Activated CD4-positive, alpha-beta T cell treated with anti-CD3 and anti-CD28 coated beads for 4 hours (primary cell): ENCODE measurements at places on chromosomes 6 and 20.

- DNase-seq = no peak
Observed at GRCh38 chr6:37612475-37612874, 85.2 kb downstream of the MDGA1 start.

DNA sequence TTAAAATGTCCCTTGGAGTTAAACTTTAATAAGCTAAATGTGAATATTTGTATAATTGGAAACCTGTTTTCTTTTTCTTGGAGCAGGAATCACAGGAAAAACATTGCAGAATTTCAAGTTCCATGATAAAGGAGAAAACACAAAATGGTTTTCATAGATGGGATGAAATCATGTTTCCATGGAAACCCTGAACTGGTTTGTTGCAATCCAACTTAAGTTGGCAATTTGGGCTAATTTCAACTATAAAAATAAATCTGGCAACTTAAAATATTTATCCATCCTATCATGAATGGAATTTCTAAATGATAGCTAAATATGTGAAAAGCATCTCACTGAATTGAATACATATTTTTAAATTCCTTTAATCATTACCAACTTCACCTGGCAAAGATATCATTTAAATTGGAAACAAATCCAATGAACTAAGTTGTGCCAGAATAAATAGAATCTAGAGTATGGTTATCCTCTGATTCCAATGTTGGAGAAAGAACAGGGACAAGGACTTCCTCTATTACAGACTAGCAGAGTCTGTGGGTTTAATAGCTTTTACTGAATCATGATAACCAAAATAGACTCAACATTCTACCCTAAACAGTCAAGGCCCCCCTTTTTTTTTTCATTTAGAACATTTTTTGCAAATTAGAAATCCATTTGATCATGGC is 33.2 kb downstream of the COL21A1 start:
- DNase-seq = no peak

DNA sequence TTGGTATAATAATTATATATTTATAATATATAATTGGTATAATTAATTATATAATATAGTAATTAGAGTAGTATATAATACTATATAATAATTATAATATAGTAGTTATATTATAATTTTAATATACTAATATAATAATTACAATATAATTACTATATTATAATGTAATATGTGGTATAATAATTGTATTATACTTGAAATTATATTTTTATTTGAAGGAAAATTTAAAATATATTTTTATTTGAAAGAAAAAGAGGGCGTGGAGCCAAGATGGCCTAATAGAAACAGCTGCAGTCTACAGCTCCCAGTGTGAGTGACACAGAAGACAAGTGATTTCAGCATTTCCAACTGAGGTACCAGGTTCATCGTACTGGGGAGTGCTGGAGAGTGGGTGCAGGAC is 365.9 kb downstream of the MMUT start:
- DNase-seq = no peak

DNA sequence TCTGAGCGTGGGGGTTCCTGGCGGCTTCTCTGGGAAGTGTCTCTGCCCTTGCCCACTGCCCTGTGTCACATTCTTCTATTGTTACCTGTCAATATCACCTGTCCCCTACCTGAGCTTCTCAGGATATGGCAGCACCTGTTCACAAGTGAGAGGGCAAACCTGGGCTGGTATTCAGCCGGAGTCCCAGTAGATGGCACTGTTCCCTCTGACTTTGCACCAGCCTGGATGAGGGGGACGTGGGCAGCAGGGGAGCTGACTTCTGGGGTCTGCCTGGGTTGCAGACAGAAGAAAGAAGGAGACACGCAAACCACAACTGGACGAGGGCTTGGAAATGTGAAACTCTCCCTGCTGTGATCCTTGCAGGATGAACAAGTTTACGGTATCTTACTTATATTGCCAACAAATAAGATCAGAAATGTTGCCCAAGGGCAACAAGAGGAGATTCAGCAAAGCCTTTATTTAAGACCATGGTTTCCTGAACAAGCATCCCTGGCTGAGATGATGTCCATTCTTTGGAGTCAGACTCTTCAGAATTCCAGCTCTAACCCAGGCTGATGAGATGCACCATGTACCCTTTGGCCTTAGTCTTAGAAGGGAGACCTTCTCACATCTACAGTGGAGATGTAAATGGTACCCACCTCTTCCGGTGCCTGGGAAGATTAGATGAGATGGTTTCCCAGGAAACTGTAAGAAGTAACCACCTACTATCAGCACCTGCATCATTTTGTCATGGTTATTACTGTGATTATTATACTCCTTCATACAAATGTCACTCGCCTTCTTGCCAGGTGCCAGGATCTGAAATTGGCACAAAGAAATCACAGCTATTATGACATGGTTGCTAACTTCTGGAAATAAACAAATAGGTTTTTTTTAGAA is 400.0 kb upstream of the CDH4 start:
- DNase-seq = no peak

DNA sequence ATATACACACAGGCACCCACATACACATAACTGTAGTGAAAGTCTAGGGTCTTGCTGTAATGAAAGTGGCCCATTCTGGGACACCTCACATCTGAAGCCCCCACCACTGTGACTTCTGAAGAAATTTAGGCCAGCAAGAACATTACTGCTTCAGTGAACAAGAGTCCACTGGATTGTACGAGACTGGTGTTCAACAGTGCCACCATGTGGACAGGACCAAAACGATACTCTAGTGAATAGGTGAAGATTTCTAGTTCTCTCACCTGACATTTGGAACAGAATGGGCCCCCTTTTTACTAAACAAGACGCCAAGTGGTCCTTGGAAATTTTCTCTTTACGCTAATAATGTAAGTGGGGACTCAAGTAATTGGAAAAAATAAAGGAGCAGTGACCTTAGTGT is 156.9 kb downstream of the MAFB start:
- no peak for DNase-seq

GRCh38 chr20:32415494-32415893 is 57.4 kb downstream of the ASXL1 start:
- DNase-seq = no peak

GRCh38 chr6:33288141-33288920 is 708 bp downstream of the WDR46 start:
- DNase-seq = no peak

DNA sequence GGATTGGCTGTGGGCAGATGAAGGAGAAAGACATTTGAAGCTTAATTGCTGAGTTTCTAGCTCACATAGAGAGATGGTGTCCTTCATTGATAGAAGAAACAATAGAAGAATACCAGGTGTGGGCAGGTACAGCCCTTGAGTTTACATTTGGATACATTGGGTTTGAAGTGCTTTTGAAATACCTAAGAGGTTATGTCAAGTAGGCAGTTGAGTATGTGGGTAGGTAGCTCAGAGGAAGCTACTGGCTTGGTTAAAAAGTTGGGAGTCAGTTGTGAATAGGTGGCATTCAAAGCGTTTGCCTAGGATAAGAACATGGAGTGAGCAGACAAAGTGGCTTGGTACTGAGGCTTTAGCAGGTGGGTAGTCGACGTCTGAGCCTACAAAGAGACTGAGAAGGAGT is 25.0 kb downstream of the NDUFAF5 start:
- DNase-seq = no peak

DNA sequence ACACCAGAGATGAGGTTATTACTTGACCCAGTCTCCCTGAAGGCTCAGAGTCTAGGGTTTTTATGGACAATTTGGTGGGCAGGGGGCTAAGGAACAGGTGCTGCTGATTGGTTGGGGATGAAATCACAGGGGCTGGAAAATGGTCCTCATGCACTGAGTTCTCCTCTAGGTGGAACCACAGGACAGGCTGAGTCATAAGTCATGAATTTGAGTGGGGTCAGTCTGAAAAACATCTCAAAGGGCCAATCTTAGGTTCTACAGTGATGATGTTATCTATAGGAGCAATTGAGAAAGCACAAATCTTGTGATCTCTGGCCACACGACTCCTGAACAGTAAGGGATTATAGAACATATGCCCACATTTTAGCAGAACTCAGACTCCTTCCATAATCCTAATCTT is 5.9 kb upstream of the MRS2 start:
- no peak for DNase-seq

DNA sequence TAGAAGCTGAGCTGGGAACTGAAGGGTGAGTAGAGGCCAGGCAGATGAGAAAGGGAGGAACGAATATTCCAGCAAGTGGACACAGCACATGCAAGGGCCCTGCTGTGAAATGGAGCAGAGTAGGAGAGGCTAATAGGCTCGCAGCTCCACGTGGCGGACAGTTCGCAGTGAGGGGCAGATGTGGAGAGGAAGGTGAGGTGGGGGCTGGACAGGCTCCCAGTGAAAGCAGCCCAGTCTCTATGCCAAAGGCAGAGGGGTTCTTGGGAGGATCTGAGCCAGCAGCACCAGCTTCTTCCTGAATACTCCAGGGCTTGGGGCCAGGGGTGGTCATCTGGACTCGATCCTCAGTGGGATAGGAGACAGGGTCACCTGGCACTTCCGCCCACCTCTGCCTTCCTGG is 81.0 kb downstream of the CEBPB start:
- no peak for DNase-seq

GRCh38 chr6:157611406-157611805 is 211.6 kb upstream of the SNX9 start:
- DNase-seq = no peak

GRCh38 chr6:155085582-155086257 is 90.6 kb downstream of the TIAM2 start:
- no peak for DNase-seq

- no peak for DNase-seq
Observed at GRCh38 chr6:119160911-119161310, 82.4 kb upstream of the FAM184A start.

GRCh38 chr6:6941201-6941600 is 166.6 kb upstream of the RREB1 start:
- DNase-seq = no peak

DNA sequence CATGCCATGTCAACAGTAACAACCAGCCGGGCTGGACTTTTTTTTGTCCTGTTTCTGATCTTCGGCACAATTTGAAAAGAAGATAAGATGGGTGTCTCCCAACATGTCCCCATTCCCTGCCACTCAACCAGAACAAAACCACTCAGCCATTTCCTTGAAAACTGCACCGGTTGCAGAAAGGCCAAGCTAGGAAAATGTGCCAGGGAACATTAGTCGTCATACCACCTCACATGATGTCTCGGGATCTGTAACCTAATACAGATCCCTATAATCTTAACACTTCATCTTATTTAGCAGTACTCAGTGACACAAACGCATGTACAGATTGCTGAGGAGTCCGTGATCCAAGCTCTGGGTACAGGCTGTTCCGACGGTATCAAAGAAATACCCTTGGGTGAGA is 46.5 kb downstream of the ALDH8A1 start:
- no peak for DNase-seq

- DNase-seq = no peak
Observed at GRCh38 chr6:137362878-137363804, 131.1 kb downstream of the OLIG3 start.

DNA sequence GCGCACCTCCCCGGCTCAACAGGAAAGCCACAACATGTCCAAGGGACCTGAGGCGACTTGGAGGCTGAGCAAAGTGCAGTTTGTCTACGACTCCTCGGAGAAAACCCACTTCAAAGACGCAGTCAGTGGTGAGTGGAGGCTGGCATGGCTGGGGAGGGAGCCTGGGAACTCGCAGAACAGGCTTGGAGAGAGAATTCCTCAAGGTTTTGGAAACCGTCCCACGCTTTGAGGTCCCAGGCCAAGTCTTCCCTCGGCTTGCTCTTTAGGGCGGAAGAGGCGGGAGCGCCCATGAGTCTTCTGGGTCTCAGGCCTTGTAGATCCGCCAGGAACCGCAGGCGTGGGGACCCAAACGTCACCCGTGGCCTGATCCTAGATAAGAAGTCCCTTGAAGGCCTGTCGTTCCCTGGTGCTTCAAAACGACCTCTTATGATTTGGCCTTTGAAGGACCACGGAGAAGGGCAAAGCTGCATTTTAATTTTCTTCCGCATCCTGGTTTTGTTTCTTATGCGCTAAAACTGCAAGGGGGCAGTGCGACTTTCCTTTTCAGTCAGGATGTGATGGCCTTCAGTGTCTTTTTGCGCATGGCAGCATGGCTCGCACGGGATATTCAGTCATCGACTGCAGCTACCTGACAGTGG is 2.0 kb downstream of the LAMP5 start:
- no peak for DNase-seq

DNA sequence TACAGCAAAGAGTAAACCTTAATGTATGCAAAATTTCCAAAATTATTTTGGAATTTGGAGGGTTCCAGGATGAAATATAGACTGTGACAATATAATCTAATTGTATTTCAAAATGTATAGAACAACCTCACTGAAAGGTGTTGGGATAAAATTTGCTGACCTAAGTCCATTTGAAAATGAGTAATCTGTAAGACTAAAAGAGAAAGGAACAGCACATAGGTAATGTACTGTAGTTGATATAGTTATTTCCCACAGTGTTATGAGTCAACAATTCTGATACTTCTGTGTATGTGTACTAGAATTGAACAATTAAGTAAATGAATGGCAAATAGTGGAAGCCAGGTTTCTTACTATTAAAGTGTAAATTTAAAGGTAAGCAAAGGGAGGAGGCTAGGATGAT is 23.8 kb upstream of the ELOVL4 start:
- DNase-seq = no peak

DNA sequence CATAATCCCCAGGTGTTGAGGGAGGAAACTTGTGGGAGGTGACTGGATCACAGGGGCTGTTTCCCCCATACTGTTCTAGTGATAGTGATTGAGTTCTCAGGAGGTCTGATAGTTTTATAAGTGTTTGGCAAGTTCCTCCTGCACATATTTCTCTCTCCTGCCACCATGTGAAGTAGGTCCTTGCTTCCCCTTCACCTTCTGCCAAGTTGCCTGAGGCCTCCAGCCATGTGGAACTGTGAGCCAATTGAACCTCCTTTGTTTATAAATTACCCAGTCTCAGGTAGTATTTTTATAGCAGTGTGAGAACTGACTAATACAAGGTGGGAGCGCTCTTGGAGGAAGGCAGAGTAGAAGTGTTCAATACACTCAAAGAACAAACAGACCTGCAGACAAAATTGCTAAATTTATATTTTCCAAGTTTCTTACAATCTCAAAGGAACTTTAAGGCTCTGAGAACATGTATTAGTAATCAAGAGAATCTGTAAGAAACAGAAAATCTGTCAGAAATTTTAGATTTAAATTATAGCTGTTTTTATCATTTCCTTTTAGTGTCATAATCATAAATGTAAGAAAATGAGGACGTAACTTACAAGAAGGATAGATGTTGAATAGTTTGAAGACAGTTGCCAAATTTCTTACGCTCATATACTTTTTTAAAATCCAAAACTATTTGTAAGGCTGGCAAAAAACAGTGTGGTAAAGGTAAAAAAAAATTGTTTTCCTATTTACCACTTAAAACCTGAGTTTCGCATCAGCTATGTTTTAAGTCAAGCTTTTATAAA is 77.7 kb downstream of the ASCC3 start:
- no peak for DNase-seq
